ENCODE measurements at places on chromosomes 4 and X.

DNA sequence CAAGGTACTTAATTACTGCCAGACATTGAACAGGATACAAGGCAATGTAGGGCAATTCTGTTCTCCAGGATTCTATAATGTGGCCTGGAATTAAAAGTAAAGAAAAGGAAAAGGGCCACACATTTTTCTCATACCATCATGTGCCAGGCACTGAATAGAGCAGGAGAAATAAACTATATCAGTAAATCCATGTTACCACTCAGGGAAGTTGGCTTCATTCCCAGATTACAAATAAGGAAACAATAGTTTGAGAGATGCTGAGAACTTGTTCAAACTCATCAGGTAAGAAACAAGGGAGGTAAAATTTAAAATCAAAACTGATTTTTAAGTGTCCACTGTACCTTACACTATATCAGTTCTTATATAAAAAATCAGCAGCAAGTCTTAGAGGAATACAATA is 645.0 kb upstream of the ATOH1 start:
- no peak for DNase-seq

- no peak for DNase-seq
Observed at GRCh38 chr4:70892086-70892769, 9.9 kb upstream of the MOB1B start.

- no peak for DNase-seq
Observed at GRCh38 chr4:31662951-31663350, 942.8 kb downstream of the PCDH7 start.

DNA sequence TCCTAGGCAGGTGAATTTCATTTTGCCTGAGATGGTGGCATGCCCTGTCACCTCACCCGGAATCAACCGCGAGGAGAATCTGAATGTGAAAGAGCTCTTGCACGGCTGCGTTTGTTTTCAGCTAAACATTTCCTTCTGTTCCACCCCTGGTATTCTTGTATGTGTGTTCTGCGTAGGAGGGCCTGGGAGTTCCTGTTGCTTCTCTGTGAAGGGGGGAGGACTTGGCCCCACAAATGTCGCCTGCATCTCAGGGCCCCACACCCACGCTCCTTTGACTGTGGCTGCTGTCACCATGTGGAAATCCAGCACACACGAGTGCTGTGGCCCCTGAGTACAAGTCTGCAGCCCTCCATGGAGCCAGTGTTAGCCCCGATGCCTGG is 45.8 kb upstream of the CLCN4 start:
- peak; percentile 44 for DNase-seq

GRCh38 chr4:86271057-86271456 is 88.8 kb downstream of the MAPK10 start:
- no peak for DNase-seq

- no peak for DNase-seq
Observed at GRCh38 chr4:108010167-108010566, 20.5 kb downstream of the HADH start.

DNA sequence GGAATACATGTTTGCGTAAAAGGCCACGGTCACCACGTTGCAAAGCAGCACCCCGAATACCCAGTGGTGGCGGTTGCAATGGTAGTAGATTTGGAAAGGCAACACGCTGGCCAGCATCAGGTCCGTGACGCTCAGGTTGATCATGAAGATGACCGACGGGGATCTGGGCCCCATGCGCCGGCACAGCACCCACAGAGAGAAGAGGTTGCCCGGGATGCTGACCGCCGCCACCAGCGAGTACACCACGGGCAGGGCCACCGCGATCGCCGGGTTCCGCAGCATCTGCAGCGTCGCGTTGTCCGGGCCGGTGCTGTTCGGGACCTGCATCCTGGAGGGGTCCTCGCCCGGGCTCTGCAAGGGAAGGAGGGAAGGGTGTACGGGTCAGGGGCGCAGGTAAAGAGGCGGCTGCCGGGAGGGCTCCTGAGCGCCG is 13.5 kb upstream of the ASMTL start:
- peak; percentile 4 for DNase-seq

GRCh38 chrX:30941898-30942297 is 52.8 kb upstream of the TAB3 start:
- no peak for DNase-seq

DNA sequence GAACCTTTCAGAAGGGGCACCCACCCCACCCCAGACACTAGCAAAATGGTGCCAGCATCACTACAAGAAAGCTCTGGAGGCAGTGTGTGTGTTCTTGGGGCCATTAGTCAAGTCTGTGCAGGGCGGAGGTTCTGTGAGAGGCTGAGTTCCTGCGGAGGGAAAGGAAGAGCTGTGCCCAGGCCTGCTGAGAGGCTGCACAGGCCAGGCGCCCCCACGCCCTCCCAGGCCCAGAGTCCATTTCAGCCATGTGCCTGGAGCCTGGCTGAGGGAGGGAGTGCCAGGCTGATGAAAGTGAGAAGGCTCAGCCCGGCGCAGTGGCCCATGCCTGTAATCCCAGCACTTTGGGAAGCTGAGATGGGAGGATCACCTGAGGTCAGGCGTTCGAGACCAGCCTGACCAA is 90.0 kb downstream of the DCTD start:
- no peak for DNase-seq

DNA sequence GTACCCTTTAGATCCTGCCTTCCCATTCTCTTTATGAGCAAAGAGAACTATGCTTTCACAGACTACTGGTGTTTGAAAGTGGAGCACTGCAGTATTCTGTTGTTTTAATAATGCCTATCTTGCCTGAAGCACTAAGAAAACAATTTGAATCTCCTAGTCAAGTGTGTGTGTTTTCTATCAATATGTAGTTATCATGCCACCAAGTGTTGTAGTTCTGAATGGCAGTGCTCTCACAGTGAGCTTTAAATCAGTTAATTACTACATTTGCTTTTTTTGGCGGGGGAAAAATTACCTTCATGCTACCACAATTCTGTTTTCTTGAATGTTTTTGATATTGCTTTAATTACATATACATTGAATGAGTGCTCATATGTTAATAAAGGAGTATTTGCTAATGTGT is 143.6 kb upstream of the FAM47A start:
- DNase-seq, result no peak

DNA sequence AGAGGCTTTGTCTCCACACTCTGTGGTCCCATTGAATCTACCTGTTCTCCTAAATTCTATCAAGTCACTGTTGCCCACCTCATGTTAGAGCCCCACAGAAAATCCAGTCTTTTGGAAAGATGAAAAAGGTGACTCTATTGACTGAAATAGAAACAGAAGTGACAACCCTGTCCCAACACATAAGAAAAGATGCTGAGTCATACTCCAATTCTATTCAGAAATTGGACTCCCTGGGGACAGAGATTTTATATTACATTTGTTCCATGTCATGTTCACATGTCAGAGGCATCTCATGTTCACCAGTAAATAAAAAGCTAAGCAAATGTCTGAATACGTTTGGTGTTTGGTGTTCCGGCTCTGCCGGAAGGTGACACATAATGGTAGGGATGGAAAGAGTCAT is 2.9 kb upstream of the GRPR start:
- no peak for DNase-seq

DNA sequence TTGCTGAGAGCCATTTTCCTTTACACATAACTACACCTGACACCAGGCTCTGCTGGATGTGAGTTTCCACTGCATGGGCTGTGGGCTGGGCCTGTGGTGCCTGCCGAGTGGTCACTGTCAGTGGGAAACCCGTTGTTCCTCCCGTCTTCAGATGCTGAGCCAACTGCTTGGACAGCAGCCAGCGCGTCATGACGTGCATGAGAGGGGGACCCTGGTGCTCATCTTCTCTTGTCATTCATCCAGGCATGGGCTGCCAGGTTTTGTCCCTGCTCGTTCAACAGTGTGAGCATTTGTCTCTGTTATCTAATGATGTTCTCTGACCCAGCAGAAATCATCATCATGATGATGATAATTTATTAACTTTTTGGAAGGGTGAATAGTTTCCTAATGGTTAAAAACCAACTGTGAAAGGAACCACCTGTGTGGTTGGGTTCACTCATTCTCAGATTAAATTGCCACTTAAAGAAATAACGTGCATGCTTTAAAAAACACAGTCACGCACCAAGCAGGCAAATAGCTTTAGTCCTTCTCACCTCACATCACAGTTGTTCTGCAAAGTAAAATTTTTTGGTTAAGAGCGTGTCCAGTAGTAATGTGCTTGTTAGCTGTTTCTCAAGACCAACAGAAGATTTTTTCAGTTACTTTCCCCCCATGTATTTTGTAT is 19.9 kb upstream of the CLDN34 start:
- no peak for DNase-seq

GRCh38 chr4:17310269-17310652 is 201.6 kb downstream of the QDPR start:
- no peak for DNase-seq

Data from T-helper 2 cell treated with Interferon-gamma antibody and Interleukin-4, amounts not matched to agents 5 μg/mL and 100 μg/mL, for 36 hours (primary cell).